Activated T-cell treated with anti-CD3 and anti-CD28 coated beads, Interleukin-2, amount 50 U/mL, for 24 hours (primary cell): ENCODE measurements at places on chromosomes 2 and 18.
A peak's percentile ranks its signal among the peaks of the same experiment; 100 is the strongest.

GRCh38 chr2:6784291-6784690 lies 81.4 kb downstream of the CMPK2 start:
- H3K27ac ChIP-seq: no peak overlapping the region
- H3K4me1 ChIP-seq: peaks cover 9% of the 10 kb centered on the region
- peaks cover 2% of the 10 kb centered on the region for H3K27me3 ChIP-seq
- no peak for DNase-seq
- H3K36me3 ChIP-seq: no peaks in the 10 kb centered on the region
- H3K4me3 ChIP-seq: no peak overlapping the region

DNA sequence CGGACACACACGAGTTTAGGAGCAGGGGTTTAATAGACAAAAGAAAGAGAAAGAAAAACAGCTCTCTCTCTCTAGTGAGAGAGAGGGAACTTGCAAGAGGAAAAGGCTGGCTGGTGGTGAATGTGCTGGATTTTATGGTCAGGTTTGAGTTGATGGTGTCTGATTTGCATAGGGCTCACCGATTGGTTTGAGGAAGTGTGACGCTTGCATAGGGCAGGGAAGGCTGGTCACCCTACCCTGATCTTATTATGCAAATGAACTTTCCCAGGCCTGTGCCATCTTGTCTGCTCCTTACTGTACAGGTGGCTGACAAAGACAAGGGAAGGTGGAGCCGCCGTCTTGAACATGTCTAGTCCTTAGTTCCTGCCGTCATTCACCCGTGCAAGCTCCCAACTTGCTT lies 408.9 kb downstream of the RIT2 start:
- H3K4me1 ChIP-seq: no peaks in the 10 kb centered on the region
- no peaks in the 10 kb centered on the region for H3K27me3 ChIP-seq
- H3K27ac ChIP-seq: no peak overlapping the region
- DNase-seq: no peak

DNA sequence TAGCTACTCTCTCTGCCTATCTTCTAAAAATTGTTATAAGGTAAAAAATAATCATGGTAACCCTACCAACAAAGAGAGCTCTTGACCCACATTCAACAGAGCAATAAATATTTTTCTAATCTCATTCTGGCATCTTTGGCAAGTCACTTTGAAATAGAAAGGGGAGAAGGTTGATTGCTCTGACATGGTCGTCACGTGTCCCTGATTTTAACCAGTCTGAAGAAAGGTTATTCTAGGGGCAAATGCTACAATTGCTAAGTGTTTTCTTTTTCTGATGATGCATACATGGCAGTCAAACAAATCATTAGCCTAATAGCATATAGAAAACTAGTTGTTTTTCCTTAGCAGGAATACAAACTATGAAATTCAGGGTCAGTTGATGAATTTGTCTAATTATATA lies 153.3 kb upstream of the MAP3K20 start:
- no peak for DNase-seq
- H3K4me3 ChIP-seq: no peak overlapping the region
- H3K4me1 ChIP-seq: no peaks in the 10 kb centered on the region
- no peaks in the 10 kb centered on the region for H3K36me3 ChIP-seq
- H3K27me3 ChIP-seq: peaks cover 3% of the 10 kb centered on the region
- no peak overlapping the region for H3K27ac ChIP-seq

GRCh38 chr2:104537116-104537515 lies 316.8 kb upstream of the POU3F3 start:
- peaks cover 7% of the 10 kb centered on the region for H3K4me1 ChIP-seq
- no peak overlapping the region for H3K4me3 ChIP-seq
- no peaks in the 10 kb centered on the region for H3K27me3 ChIP-seq

DNA sequence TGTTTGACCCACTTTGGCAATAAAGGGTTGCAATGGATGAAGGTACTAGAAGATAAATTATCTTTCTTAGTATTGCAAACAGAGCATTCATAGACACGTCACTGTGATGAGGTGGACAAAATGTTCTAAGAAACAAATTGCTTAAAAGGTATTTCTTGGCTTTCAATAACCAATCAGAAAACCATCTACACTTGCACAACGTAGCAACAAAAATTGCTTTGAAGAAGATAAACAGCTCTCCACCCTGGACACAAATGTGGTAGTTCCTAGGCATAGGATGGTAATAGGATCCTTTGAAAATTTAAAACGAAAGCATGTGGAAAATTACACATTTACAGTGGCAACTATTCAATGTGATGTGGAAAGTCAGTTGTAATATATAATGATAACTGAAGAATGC lies 439.9 kb upstream of the ETAA1 start:
- no peak overlapping the region for H3K27ac ChIP-seq
- DNase-seq: no peak
- no peaks in the 10 kb centered on the region for H3K4me1 ChIP-seq
- no peak overlapping the region for H3K4me3 ChIP-seq
- no peaks in the 10 kb centered on the region for H3K27me3 ChIP-seq

- no peaks in the 10 kb centered on the region for H3K4me1 ChIP-seq
- no peak overlapping the region for H3K4me3 ChIP-seq
These were observed 89.6 kb downstream of the TTC32 start for GRCh38 chr2:19812166-19812565.

GRCh38 chr2:222797261-222797660 lies 63.6 kb upstream of the ACSL3 start:
- H3K27ac ChIP-seq: no peak overlapping the region
- H3K4me1 ChIP-seq: peaks cover 6% of the 10 kb centered on the region
- peaks cover 1% of the 10 kb centered on the region for H3K27me3 ChIP-seq
- no peak for DNase-seq
- H3K36me3 ChIP-seq: no peaks in the 10 kb centered on the region

DNA sequence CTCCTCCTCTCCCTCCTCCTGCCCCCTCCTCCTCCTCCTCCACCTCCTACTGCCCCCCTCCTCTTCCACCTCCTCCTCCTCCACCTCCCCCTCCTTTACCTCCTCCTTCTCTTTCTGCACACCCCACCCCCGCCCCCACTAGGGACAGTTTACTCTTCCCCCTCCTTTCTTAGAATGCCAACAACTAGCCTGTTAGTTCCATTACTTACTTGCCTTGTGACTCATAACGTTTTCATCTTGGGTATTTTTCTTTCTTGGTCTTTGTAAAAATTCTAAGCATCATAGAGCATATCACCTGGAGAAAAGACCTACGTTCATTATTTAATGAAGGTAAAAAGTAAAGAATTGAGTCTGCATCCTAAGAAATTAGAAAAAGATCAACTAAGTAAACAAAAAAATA lies 165.3 kb downstream of the NEDD4L start:
- DNase-seq: no peak
- no peaks in the 10 kb centered on the region for H3K27me3 ChIP-seq
- H3K4me1 ChIP-seq: peaks cover 15% of the 10 kb centered on the region

DNA sequence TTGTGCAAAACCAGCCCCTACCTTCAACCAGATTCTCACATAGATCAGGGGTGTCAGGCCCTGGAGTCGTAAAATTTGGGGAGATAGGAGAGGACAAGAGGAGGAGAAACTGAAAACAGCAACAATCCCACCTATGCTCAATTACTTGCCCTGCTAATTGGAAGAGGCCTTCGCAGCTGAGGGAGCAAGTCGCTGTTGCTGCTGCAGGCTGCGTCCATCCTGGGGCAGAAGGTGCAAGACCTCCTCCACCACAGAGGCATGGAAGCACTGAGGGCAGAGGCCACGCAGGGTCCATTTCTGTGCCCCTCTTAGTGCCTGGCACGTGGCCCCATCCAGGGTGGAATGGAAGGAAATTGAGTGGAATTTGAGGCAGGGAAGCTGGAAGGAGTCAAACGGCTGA lies 36.5 kb downstream of the CNGA3 start:
- H3K4me1 ChIP-seq: no peaks in the 10 kb centered on the region
- no peak overlapping the region for H3K27ac ChIP-seq
- DNase-seq: no peak
- H3K27me3 ChIP-seq: peaks cover 4% of the 10 kb centered on the region
- H3K36me3 ChIP-seq: no peaks in the 10 kb centered on the region

GRCh38 chr2:122583159-122583917 lies 827.9 kb downstream of the TSN start:
- H3K4me3 ChIP-seq: no peak overlapping the region
- H3K27me3 ChIP-seq: no peaks in the 10 kb centered on the region
- no peaks in the 10 kb centered on the region for H3K4me1 ChIP-seq
- DNase-seq: no peak
- no peak overlapping the region for H3K27ac ChIP-seq
- H3K36me3 ChIP-seq: no peaks in the 10 kb centered on the region

GRCh38 chr2:149039213-149039724 lies 770 bp downstream of the LYPD6B start:
- H3K27ac ChIP-seq: no peak overlapping the region
- no peaks in the 10 kb centered on the region for H3K4me1 ChIP-seq
- no peaks in the 10 kb centered on the region for H3K36me3 ChIP-seq
- DNase-seq: no peak
- H3K4me3 ChIP-seq: peak overlapping the region; percentile 29
- peaks cover 60% of the 10 kb centered on the region for H3K27me3 ChIP-seq

DNA sequence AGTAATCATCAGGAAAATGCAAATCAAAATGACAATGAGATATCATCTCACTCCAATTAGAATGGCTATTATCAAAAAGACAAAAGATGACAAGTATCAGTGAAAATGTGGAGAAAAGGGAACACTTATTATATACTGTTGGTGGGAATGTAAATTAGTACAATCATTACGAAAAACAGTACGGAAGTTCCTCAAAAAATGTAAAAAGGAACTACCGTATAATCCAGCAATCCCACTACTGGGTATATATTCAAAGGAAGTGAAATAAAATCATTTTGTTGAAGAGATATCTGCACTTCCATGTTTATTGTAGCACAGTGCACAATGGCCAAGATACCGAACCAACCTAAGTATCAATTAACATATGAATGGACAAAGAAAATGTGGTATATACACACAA lies 52.4 kb upstream of the TEX51 start:
- peaks cover 7% of the 10 kb centered on the region for H3K27me3 ChIP-seq
- no peak overlapping the region for H3K4me3 ChIP-seq

DNA sequence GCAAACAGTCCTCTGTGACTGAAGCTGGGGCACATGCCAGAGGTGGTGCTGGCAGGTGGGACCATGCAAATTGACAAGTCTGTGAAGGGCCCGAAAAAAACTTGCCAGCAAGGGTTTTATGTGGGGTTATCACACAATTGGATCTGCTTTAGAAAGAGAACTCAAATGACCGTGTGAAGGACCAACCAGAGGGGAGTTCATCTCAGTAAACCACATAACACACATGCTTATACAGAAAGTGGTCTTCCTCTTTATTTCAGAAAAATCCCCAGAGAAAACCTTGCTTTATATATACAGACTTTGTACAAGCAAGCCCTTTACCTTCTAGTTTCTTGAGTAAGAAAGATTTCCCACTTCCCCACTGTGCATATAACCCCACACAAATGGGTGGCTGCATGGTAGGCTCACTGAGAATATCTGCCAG lies 46.7 kb downstream of the KIDINS220 start:
- no peaks in the 10 kb centered on the region for H3K4me1 ChIP-seq
- no peak overlapping the region for H3K27ac ChIP-seq
- no peaks in the 10 kb centered on the region for H3K27me3 ChIP-seq
- no peak for DNase-seq
- peaks cover 75% of the 10 kb centered on the region for H3K36me3 ChIP-seq
- no peak overlapping the region for H3K4me3 ChIP-seq

GRCh38 chr2:59734743-59735142 lies 818.7 kb downstream of the BCL11A start:
- no peaks in the 10 kb centered on the region for H3K36me3 ChIP-seq
- no peak overlapping the region for H3K4me3 ChIP-seq
- no peak for DNase-seq
- no peak overlapping the region for H3K27ac ChIP-seq

DNA sequence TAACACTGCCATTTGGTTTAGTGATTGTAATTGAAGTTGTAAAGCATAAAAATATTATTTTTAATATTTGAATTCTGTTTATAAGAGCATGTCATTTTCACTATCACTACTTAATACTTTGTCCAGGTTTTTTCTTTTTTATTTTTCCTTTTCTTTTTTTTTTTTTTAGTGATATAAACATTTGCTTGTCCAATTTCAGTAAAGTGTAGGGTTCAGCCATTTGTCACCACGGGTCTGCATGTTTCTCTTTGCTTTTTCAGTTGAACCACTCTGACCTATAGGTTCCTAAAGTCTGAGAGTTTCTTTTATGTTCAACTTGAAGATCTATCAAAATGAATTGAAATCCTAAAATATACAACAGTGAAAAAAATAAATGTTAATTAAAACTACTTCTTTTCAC lies 48.5 kb upstream of the SPAG16 start:
- no peak overlapping the region for H3K27ac ChIP-seq
- peaks cover 38% of the 10 kb centered on the region for H3K4me1 ChIP-seq
- H3K36me3 ChIP-seq: no peaks in the 10 kb centered on the region
- no peak overlapping the region for H3K4me3 ChIP-seq
- no peak for DNase-seq

DNA sequence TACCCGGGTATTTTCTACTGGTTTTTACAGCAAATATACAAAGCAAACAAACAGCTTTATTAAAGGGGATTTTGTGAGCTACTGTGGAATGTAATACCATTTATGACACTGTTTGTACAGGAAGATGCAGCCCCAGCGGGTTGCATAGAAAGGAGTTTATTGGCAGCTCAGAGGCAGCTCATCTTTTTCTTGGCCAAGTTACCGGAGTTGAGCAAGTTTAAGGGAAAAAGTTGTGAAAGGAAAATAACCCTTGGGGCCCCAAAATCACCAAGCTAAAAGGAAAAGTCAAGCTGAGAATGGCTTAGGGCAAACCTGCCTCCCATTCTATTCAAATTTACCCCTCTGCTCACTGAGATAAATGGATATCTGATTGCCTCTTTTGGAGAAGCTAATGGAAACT lies 60.8 kb downstream of the MOB4 start:
- H3K27ac ChIP-seq: no peak overlapping the region
- H3K36me3 ChIP-seq: peaks cover 26% of the 10 kb centered on the region
- DNase-seq: no peak
- H3K27me3 ChIP-seq: no peaks in the 10 kb centered on the region
- H3K4me1 ChIP-seq: no peaks in the 10 kb centered on the region

DNA sequence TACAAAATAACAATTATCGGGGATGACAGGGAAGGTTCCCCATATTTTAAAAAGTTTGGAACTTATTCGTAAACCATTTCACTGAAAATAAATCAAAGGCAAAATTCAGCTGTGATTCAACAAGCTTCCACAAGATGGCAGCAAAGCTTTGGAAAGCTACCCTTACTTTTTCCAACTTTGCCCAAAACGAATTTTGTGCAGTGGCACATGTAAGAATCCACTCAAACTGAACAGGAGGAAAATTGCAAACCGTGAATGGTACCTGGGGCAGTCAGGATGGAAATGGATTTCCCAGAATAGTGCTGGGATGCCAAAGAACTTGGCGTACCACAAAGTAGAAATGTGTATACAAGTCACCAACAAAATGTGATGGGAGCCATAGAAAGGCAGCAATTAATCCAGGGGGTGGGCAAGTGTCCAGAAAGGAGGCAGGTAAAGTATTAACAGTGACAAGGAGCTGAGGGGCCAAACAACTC lies 10.7 kb downstream of the RPL31 start:
- H3K4me1 ChIP-seq: peaks cover 42% of the 10 kb centered on the region
- peak overlapping the region; percentile 78 for H3K27ac ChIP-seq
- no peak overlapping the region for H3K4me3 ChIP-seq
- H3K27me3 ChIP-seq: no peaks in the 10 kb centered on the region

DNA sequence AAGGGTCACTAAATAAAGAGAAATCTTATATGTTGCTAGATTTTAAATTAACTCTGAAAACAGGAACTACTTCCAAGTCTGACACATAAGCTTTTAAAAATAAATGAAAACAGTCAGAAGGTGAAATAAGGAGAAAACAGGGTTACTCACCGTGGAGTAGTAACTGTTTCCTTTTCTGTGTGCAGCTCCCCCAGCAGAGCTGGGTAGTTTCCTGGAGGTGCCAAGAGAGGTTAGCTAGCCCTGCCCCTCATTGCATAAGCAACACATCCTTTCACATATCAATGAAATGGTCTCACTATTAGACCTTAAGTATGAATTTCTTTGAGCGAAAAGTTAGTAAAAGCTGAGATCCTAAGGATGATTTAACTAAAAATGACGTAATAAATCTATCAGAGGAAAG lies 54.0 kb upstream of the GPR75 start:
- peak overlapping the region; percentile 87 for H3K27ac ChIP-seq
- no peak overlapping the region for H3K4me3 ChIP-seq
- peaks cover 15% of the 10 kb centered on the region for H3K4me1 ChIP-seq
- DNase-seq: no peak
